ENCODE measurements at places on chromosomes 1 and 21. TPM values are rescaled to one million over a fixed set of nuclear protein-coding genes. Genes with fewer than 3 reads are reported as not detected.

NEGR1 gene
- 1.1 TPM for total RNA-seq

KCNJ15 gene
- total RNA-seq, result not detected

ADPRS gene
- 22.1 TPM for total RNA-seq

MORC3 gene
- total RNA-seq, result 25.7 TPM

VSIG8 gene
- total RNA-seq, result not detected

LAMC1 gene
- total RNA-seq, result 50.5 TPM

PROX1 gene
- total RNA-seq, result 1.9 TPM

SIM2 gene
- total RNA-seq, result not detected

CNR2 gene
- total RNA-seq, result not detected

RSPO1 gene
- 0.19 TPM for total RNA-seq

NBPF26 gene
- total RNA-seq, result 20.9 TPM

Data from endodermal cell (in vitro differentiated cells).